ENCODE measurements at places on chromosomes 2 and 18. TPM values are rescaled to one million over a fixed set of nuclear protein-coding genes. Genes with fewer than 3 reads are reported as not detected.

TNFRSF11A gene
- 3.8 TPM for total RNA-seq

DSC3 gene
- 0.46 TPM for total RNA-seq

FLACC1 gene
- 1.3 TPM for total RNA-seq

SCG2 gene
- total RNA-seq: 37.2 TPM

TMBIM1 gene
- 397 TPM for total RNA-seq

SERPINB13 gene
- total RNA-seq: not detected

TPO gene
- total RNA-seq: not detected

NXPH2 gene
- 0.33 TPM for total RNA-seq

GNLY gene
- not detected for total RNA-seq

TANC1 gene
- 40.1 TPM for total RNA-seq

ASB18 gene
- not detected for total RNA-seq

DNAH6 gene
- total RNA-seq: 0.13 TPM

MAP4K3 gene
- 38.0 TPM for total RNA-seq

ERFE gene
- total RNA-seq: 0.56 TPM

NT5C1B gene
- total RNA-seq: not detected

IL1A gene
- 0.85 TPM for total RNA-seq

ITPRIPL1 gene
- total RNA-seq: 1.3 TPM

CIB4 gene
- not detected for total RNA-seq

PRR30 gene
- not detected for total RNA-seq

NEU4 gene
- 0.13 TPM for total RNA-seq

ZSWIM2 gene
- total RNA-seq: 0.10 TPM

PER2 gene
- total RNA-seq: 3.9 TPM

AP1S3 gene
- total RNA-seq: 18.6 TPM

SLC9A2 gene
- not detected for total RNA-seq

CHRNG gene
- total RNA-seq: not detected

CCDC93 gene
- total RNA-seq: 31.1 TPM

SPAG16 gene
- total RNA-seq: 27.8 TPM

D2HGDH gene
- total RNA-seq: 19.2 TPM

BBS5 gene
- total RNA-seq: 6.1 TPM

CPS1 gene
- total RNA-seq: 30.0 TPM

CIDEA gene
- total RNA-seq: 0.13 TPM

POTEJ gene
- not detected for total RNA-seq

SLC35F6 gene
- total RNA-seq: 37.6 TPM

TRMT61B gene
- 11.4 TPM for total RNA-seq

CCDC102B gene
- 64.7 TPM for total RNA-seq

GAREM1 gene
- 3.5 TPM for total RNA-seq

ECEL1 gene
- not detected for total RNA-seq

REG1B gene
- total RNA-seq: not detected

CRYBA2 gene
- total RNA-seq: not detected

TRABD2A gene
- 4.0 TPM for total RNA-seq

PSMA8 gene
- total RNA-seq: not detected

PHOSPHO2 gene
- total RNA-seq: 1.6 TPM

GBX2 gene
- total RNA-seq: 0.13 TPM

TRIM54 gene
- total RNA-seq: 0.10 TPM

POTEC gene
- under 0.01 TPM for total RNA-seq

SH3RF3 gene
- total RNA-seq: 7.8 TPM

TNFAIP6 gene
- total RNA-seq: 10.0 TPM

QPCT gene
- 8.8 TPM for total RNA-seq

LRRC30 gene
- total RNA-seq: not detected

KIAA2012 gene
- total RNA-seq: not detected

IL1RN gene
- not detected for total RNA-seq

CAPN14 gene
- 0.26 TPM for total RNA-seq

IL36B gene
- not detected for total RNA-seq
